Vagina (tissue), 2 donors: ENCODE measurements at places on chromosomes 13 and 19.

GRCh38 chr13:41956272-41956671 is 4.6 kb downstream of the VWA8 start:
- DNase-seq: no peak

DNA sequence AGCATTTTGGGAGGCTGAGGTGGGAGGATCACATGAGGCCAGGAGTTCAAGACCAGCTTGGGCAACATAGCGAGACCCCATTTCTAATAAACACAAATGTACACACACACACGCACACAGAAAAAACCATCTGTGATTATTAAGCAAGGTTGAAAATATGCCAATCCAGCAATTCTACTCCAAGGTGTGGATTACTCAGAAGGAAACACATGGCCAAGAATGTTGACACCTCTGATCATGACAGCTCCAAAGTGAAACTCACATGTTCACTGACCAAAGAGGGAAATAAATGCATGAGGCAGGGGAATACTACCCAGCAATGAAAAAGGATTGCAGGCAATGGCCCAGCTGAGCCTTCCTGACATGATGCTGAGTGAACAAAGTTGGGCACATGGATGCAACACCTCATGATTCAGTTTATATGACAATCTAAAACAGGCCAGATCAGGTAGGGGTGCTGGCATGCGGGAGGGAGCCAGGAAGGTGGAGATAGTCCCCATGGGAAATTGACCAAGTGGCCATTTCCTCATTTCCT is 4.4 kb downstream of the DOCK6 start:
- no peak for DNase-seq

DNA sequence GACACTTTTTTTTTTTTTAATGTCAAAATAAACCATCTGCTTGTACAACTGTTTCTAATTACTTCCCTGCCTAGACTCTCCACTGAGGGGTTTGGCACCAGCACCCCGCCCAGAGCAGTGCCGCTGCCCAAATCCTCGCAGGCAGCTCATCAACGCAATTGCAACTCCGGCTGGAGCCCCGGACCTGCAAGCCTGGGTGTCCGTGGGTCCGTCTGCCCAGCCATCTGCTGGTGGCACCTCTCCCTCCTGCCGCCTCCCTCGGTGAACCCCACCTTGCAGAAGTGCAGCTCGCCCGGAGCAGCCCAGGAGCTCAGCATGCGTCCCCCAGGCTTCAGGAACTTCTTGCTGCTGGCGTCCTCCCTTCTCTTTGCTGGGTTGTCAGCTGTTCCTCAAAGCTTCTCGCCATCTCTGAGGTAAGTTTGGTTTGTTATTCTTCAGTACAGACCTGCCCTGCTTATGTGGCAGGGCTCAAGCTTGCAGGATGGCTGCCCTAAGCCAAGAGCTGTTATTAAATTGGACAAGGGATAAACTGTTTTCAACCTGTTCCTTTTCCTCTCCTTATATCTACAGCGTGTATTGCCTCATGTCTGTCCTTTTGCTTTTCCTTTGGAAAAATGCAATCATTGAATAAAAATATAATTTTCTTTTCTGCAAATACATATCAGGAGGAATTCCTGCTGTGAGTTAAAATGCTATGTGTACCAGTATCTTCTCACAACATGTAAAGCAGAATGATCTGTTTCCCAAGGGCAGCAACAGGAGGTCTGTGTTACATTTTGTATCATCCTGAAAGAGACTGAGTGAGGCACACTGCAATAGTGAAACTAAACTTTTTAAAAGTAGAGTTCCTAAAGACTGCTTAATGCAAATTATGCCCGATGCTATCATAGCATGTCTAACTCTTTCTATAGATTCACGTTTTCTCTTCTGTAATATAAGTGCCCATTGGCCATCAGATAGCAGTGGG is at the start of gene ITGBL1:
Gene ITGBL1, plus strand, starts transcription at position 157 of the 967 bp plus-strand sequence. Its CDS starts 159 bp downstream, at position 316.
- no peak for DNase-seq

- DNase-seq: no peak
These were observed 54.8 kb downstream of the GATAD2A start for GRCh38 chr19:19460258-19460731.

- DNase-seq: no peak
These were observed 14.0 kb upstream of the RAB20 start for GRCh38 chr13:110575322-110576069.

GRCh38 chr19:10747271-10747670 is 29.4 kb downstream of the DNM2 start:
- DNase-seq: no peak

DNA sequence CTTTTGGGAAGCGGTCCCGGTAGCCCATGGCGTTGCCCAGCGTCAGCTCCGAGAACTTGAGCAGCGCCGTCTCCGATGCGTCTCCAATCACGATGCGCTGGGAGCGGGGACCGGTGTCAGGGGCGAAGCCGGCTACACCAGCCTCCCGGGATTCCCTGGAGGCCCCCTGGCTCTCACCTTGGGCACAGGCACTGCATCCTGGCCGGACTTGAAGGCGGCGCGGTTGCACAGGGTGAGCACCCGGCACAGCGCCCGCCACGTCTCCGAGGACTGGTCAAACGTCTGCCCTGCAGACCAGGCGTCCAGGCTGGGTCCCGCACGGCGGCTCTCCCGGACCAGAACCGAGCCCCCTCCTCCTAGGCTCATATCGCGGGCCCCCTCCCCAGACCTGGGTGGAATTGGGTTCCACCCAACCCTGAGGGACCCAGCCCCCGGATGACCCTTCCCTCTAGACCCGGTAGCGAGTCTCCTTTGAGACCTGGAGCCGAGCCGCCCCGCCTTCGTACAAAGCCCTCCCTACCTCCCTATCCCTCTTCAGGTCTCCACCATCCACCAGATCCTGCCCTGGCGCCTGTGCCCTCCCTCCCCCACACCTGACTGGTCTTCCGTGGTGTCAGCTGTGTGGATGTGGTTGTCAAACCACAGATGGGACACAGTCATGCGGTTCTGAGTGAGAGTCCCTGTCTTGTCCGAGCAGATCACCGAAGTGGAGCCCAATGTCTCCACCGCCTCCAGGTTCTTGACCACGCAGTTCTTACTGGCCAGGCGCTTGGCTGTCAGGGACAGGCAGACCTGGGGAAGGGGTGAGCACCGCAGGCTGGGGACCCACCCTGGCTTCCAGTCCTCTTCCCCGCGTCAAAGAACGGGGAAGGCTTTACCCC is 4.8 kb downstream of the ATP4A start:
- no peak for DNase-seq

- DNase-seq: no peak
These were observed 621.6 kb downstream of the GPC6 start for GRCh38 chr13:93848247-93848646.

DNA sequence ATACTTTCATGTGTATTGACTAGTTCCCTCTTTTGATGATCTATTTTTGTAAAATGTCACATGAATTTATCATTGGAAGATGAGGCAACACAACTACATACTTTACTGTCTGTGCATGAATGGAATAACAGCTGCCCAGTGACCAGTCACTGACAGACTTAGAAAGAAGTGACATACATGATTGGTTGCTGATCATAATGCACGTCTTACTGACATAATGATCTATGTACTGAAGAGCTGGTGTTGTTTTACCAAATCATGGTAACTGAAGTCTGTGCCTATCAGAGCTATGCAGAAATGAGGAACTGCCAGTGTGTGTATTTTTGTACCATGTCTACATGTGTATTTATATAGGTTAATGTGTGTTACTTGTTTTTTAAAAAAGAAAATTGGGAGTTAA is 26.5 kb downstream of the GPR18 start:
- no peak for DNase-seq

GRCh38 chr13:33026489-33027152 is 10.4 kb downstream of the KL start:
- DNase-seq: no peak

GRCh38 chr19:46076951-46077814 is 36.4 kb upstream of the IGFL4 start:
- no peak for DNase-seq

- DNase-seq: no peak
These were observed 57.9 kb downstream of the RXFP2 start for GRCh38 chr13:31797154-31797775.

GRCh38 chr13:98312606-98313005 is 135.5 kb upstream of the RNF113B start:
- no peak for DNase-seq

- no peak for DNase-seq
These were observed 198.2 kb downstream of the MYO16 start for GRCh38 chr13:108827646-108828045.

DNA sequence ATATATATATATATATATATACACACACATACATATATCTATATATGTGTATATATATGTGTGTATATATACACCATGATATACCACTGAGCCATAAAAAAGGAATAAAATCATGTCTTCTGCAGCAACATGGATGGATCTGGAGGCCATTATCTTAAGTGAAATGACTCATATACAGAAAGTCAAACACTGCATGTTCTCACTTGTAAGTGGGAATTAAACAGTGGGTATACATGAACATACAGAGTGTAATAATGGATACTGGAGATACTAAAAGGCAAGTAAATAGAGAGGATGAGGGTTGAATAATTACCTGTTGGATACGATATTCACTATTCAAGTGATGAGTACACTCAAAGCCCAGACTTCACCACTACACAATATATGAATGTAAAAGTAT is 332.6 kb downstream of the SLITRK1 start:
- no peak for DNase-seq

DNA sequence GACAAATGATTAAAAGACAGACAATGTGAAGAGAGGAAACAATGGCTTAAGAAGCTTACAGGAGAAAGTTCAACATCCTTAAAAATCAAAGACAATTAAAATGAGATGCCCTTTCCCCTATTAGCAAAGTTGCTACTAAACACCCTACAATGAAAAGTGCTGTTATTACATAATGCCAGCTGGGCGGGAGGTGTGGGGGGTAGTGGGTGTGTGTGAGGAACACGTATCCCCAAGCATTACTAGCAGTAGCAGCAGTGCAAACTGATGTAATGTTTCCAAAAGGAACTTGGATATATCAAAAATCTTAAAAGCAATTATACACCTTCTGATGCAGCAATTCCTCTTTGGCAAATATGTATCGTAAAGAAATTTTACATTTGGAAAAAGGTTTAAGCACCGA is 70.9 kb downstream of the PEG3 start:
- no peak for DNase-seq

- no peak for DNase-seq
These were observed 1.8 kb downstream of the MBNL2 start for GRCh38 chr13:97223711-97224541.

- DNase-seq: no peak
These were observed 731.3 kb downstream of the UQCRFS1 start for GRCh38 chr19:28481674-28482073.

DNA sequence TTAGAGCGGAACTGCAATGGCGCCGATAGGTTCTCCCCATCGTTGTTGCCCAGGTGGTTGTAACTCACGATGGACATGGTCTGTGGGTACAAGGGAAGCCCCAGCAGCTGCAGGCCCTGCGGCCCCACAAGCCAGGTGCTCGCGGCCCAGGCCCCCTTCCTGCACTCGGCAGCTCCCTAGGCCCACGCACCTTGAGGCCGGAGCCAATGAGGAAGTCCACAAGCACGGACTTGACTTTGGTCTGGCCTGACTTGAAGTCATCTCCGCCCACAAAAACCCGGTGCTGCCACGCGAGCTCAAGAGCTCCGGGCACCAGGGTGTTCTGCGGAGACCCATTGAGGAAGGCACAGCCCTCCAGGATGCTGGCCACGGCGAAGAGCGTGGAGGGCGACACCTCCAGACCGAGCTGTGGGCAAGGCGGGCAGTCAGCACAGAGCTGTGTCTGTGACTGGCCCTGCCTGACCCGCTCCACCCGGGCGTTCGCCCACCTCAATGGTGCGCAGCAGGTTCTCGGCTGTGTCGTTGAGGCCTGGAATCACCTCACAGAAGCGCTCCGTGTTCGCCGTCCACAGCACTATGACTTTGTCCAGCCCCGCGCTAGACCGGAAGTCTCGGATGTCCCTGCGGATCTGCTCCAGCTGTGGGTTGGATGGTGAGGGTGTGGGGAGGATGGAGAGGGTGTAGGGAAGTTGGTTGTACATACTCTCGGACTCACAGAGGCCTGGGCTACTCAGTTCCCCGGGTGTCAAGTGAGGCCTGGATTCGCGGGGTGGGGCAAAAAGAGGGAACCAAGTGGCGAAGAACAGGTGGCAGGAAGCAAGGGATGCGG is 1.9 kb downstream of the ISYNA1 start:
- no peak for DNase-seq

DNA sequence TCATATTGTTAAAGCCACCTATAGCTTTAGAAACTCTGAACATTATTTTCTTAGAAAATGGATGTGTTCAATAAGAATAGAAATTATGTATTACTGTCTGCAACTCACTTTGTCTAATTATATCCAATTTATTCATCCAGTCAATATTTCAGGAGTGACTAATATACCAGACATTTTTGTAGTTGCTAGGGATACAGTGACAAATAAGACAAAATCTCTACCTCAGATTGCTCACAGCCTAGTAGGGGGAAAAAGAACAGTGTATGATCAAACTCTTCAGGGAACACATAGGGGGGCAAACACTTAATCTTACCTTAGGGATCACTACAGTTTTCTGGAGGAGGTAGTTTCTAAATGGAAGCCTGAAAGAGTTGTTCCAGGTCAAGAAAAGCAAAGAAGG is 8.6 kb downstream of the BRCA2 start:
- DNase-seq: no peak

GRCh38 chr19:3455393-3455955 is 24.9 kb downstream of the SMIM24 start:
- DNase-seq: no peak

DNA sequence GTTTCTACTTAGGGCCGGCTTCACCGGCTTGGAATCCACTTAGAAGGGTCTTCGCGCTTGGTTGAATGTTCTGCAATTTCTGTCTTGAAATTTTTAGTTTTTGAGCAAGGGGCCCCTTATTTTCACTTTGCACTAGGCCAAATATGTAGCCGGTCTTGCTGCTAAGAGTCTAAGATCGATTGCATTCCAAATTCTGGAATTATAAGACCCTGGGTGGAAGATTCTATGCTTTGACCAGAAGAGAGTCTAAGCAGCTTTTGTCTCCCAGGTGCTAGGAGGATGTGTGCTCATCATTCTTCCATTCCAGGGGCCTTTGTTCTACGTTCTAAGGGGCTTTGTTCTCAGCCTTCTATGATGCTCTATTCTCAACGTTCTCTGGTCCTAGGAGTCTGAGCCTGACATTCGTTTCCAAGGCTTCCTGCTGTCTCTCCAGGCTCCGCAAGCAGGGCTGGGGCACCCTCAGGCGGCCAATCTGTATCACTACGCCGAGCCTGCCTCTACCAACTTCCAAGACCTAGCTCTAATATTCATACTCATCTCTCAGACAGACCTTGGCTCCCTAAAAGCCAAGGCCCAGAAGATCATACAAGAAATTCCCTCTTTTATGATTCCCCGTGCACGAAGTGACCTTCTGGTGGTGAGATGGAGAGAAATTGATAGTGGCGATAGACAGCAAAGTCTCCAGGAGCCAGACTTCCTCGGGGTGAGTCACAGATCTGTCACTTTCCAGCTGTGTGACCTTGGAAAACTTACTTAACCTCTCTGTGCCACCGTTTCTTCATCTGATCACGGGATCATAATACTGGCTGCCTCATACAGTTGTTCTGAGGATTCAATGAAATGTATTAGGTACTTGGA is 982 bp upstream of the DACT3 start:
- DNase-seq: no peak
